ENCODE measurements at places on chromosomes 7 and 10. TPM values are rescaled to one million over a fixed set of nuclear protein-coding genes. Genes with fewer than 3 reads are reported as not detected.
A peak's percentile ranks its signal among the peaks of the same experiment; 100 is the strongest.

DNA sequence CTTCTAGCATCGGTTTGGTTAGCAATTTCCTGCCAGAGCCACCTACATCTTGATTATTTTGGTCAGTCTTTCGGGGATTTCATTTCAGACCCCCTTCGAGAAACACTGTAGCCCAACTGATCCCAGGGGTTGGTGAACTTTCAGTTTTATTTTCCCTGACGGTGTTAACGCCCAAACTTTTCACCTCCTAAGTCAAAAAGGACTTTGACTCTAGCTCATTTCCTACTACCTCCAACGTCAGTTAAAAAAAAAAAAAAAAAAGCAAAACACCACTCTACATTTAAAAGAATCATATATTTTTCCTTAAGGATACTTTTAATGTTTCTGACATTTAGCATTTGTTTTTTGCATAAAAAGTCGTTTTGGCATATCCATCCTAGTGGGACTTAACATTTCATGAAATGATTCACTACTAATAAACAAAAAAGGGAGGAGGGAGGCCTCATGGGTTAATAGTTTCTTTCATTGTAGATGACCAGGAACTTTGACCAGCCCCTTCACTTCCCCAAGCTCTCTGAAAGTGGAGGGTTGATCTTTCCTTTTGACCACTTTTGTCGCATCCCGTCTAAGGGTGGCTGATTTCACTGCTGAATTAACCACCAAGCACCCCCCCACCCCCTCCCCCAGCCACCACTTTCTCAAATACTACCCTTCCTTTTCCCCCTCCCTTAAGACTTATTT is 764 bp upstream of the TCF7L2 start:
- H3K27me3 ChIP-seq, result no peaks in the 10 kb centered on the region
- H3K36me3 ChIP-seq, result no peaks in the 10 kb centered on the region
- peak overlapping the region; percentile 30 for H3K4me3 ChIP-seq
- H3K4me1 ChIP-seq, result peaks cover 50% of the 10 kb centered on the region
- DNase-seq, result no peak

GRCh38 chr10:121683816-121684215 is 85.6 kb upstream of the FGFR2 start:
- DNase-seq, result no peak
- H3K4me1 ChIP-seq, result no peaks in the 10 kb centered on the region
- no peaks in the 10 kb centered on the region for H3K27me3 ChIP-seq
- no peak overlapping the region for H3K27ac ChIP-seq
- H3K4me3 ChIP-seq, result no peak overlapping the region

GRCh38 chr10:7480742-7481367 is 70.0 kb upstream of the SFMBT2 start:
- no peak overlapping the region for H3K4me3 ChIP-seq
- no peak overlapping the region for H3K27ac ChIP-seq
- H3K27me3 ChIP-seq, result no peaks in the 10 kb centered on the region
- H3K36me3 ChIP-seq, result no peaks in the 10 kb centered on the region
- H3K4me1 ChIP-seq, result peaks cover 9% of the 10 kb centered on the region

The SVIL gene
- total RNA-seq, result 7.8 TPM

DNA sequence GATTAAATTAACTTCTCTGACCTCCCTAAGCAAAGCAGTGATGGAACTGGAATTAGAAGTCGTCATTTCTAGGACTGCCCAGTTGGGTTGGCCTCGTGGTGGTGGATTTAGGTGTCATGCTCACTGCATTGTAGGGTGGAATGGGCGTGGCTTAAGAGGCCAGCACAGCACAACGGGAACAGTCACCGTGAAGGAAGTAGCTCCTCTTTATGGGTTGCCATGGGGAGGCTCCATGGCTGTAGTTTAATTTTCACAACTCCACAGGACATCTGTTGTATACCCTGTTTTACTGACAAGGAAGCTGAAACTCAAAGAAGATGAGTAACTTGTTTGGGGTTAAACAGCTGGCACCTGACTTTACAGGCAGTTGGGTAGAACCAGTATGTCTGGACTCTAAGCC is 208.3 kb downstream of the CELF2 start:
- no peaks in the 10 kb centered on the region for H3K27me3 ChIP-seq
- no peak overlapping the region for H3K27ac ChIP-seq
- no peak for DNase-seq
- peaks cover 12% of the 10 kb centered on the region for H3K4me1 ChIP-seq
- H3K4me3 ChIP-seq, result no peak overlapping the region

DNA sequence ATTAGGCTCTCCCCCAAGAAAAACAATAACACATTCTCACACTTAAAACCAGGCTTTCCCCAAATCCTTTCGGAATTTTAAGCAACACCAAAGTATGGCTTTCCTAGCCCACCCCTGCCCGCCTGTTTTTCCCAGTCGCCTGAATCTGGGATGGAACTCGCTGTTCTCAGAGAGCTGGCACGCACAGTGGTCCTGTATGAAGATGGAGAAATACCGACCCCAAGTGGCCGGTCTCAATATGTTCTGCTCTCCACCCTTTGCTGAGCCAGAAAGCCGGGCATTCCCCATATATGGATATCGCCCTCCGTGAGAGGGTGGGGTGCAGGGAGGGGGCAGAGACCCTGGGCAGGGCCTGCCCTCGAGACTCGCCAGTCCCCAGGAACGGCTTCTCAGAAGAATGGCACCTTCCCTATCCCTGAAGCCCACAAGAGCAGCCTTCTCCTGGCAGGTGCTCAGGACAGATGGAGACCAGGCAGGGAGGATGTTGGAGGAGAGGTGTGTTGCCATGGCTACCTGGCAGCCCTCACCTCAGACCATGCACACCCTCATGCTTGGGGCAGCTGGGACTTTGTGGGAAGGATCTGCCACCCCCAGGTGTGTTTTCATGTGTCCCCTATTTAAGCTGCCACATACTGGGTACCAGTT is 3.4 kb downstream of the TACR2 start:
- H3K36me3 ChIP-seq, result no peaks in the 10 kb centered on the region
- H3K4me3 ChIP-seq, result peak overlapping the region; percentile 34
- H3K4me1 ChIP-seq, result 0 out of 2 replicates have a peak, but pooled peaks cover under 1% of the 10 kb centered on the region

GRCh38 chr7:55569797-55570196 is 2.5 kb downstream of the VOPP1 start:
- peaks cover 21% of the 10 kb centered on the region for H3K27me3 ChIP-seq
- no peak overlapping the region for H3K27ac ChIP-seq
- no peaks in the 10 kb centered on the region for H3K36me3 ChIP-seq
- peak overlapping the region; percentile 76 for H3K4me3 ChIP-seq

DNA sequence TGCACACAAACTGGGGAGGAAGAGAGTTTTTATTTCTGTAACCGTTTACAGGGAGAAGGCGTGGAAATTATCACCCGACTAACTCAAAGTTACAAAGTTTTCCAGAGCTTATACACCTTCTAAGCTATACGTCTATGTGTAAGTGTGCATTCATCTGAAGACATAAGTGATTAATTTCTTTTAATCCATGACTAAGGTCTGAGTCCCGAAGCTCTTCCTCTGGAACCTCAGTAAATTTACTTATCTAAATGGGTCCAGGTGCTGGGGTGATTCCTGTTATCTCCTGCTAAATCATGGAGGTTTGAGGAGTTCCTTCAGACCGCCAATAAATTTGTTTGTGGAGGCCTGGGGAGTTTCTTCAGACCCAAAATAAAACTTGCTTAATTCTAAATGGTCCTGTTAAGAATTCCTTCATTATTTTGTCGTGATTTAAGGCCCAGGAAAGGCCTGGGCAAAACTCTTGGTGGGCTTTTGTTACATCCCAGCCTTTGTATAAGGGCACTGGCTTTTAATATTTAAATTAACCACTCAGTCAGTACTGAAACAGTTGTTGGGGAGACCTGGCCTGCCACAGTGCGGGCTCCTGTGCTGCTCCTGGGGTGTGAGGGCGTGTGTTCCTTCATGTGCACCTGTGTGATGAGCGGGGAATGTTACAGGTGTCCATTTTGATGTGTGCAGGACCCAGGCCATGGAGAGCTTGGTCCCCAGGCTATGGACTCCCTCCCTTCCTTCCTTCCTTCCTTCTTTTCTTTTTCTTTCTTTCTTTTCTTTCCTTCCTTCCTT is 5.8 kb upstream of the METTL27 start:
- H3K27me3 ChIP-seq, result no peaks in the 10 kb centered on the region
- no peaks in the 10 kb centered on the region for H3K36me3 ChIP-seq
- DNase-seq, result peak; percentile 17

GRCh38 chr7:145169908-145170307 is 334.1 kb upstream of the TPK1 start:
- no peaks in the 10 kb centered on the region for H3K36me3 ChIP-seq
- DNase-seq, result peak; percentile 36
- no peak overlapping the region for H3K27ac ChIP-seq
- H3K27me3 ChIP-seq, result no peaks in the 10 kb centered on the region
- no peak overlapping the region for H3K4me3 ChIP-seq

DNA sequence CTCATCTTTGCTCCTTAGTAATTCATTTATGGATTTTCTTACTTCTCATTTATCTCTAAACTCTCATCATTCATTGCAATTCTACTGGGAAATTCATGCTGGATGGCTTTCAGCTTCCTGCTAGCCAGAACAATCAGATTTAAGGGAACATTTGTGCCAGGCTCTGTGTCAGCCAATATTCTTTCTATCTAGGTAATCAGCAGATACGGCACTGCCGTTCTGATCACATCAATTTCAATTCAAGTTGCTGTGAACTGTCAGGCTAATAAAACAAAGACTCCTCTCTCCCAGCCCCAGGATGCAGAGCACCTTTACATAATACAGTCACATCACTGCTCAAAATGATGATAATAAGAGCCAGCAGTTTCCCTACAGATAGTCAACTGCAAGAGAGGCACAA is 468.3 kb downstream of the SORCS1 start:
- H3K4me1 ChIP-seq, result no peaks in the 10 kb centered on the region
- no peak overlapping the region for H3K27ac ChIP-seq
- H3K36me3 ChIP-seq, result no peaks in the 10 kb centered on the region
- no peak for DNase-seq
- no peak overlapping the region for H3K4me3 ChIP-seq

The FXYD4 gene
- total RNA-seq, result not detected

The MYPN gene
- not detected for total RNA-seq

The GHRHR gene
- total RNA-seq, result not detected

DNA sequence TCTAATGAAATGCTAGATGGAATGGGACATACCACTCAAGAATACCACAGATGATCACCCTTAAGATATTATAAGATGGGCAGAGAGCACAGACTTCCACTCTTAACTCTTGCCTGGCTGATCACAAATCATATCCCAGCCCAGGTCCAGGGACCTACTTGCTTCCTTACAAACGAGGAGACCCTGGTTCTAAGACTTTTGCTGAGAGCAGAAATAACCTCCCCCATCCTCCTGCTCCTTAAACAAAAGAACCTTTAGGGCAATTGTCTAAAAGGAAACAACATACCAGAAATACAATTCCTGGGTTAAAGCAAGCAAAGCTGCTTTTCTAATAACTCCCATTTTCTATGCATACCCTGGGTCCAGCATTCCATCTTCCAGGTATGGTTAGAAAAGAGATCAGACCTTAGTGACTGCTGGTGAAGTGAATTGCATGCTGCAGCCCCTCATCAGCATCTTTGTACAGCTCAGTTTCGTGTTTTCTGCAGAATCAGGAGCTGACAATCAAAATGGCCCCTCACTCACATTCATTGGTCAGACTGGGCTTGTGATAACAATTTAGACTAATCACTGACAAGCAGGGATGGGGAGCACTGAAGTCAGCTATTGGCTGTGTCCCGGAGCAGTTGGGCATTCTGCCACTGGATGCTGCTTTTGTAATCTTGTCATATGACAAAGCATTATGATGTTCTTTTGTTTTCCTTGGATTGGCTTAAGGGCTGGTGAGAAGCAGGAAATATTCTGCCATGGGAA is 14.6 kb downstream of the IFIT3 start:
- no peaks in the 10 kb centered on the region for H3K36me3 ChIP-seq
- no peaks in the 10 kb centered on the region for H3K27me3 ChIP-seq
- no peak overlapping the region for H3K4me3 ChIP-seq
- peaks cover 20% of the 10 kb centered on the region for H3K4me1 ChIP-seq
- H3K27ac ChIP-seq, result no peak overlapping the region

The UCN3 gene
- total RNA-seq, result not detected

GRCh38 chr7:117135553-117135891 is 182.2 kb downstream of the ST7 start:
- H3K27ac ChIP-seq, result no peak overlapping the region
- H3K4me3 ChIP-seq, result no peak overlapping the region
- H3K4me1 ChIP-seq, result peaks cover 36% of the 10 kb centered on the region
- no peaks in the 10 kb centered on the region for H3K36me3 ChIP-seq
- no peaks in the 10 kb centered on the region for H3K27me3 ChIP-seq

DNA sequence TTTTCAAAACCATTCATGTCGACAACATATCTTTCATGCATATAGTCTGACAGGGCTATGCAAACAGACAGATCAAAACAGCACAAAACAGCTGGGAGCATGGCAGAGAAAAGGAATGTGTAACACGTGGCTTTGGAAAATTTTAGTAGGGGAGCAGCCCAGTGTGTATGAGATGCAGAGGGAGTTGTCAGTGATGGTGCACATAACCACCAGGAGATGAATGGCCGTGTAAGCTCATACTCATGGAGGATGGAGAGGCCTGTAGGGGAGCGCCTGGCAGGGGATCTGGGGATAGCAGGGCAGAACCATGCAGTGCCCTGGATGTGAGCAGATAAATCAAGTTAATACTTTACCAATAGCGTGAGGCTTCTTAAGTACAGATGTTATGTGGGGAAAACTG is 45.7 kb downstream of the RHOBTB1 start:
- H3K4me1 ChIP-seq, result no peaks in the 10 kb centered on the region
- no peak overlapping the region for H3K27ac ChIP-seq
- no peaks in the 10 kb centered on the region for H3K36me3 ChIP-seq
- H3K27me3 ChIP-seq, result no peaks in the 10 kb centered on the region

DNA sequence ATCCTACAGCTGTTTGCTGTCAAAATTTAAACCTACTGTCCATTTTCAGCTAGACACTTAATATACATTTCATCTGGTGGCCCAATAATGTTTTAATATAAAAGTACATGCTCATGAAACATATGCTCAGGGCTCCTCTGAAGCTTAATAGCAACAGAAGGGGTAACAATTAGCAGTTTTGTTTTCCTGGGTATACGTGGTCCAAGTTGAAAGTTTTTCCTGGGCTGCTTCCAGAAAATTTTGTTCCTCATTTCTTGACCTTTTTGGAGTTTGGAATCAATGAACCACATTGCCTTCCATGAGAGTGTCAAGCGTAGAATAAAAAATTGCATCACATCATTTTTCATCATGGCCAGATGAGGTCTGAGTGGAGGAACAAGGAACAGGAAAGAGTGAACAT is 537.3 kb upstream of the MGMT start:
- no peaks in the 10 kb centered on the region for H3K4me1 ChIP-seq
- H3K36me3 ChIP-seq, result no peaks in the 10 kb centered on the region
- no peak overlapping the region for H3K4me3 ChIP-seq
- H3K27me3 ChIP-seq, result no peaks in the 10 kb centered on the region
- H3K27ac ChIP-seq, result no peak overlapping the region

- H3K4me1 ChIP-seq, result no peaks in the 10 kb centered on the region
- peaks cover 3% of the 10 kb centered on the region for H3K27me3 ChIP-seq
- H3K36me3 ChIP-seq, result peaks cover 3% of the 10 kb centered on the region
- H3K27ac ChIP-seq, result no peak overlapping the region
- DNase-seq, result no peak
Measured at GRCh38 chr10:133315847-133316246, 7.1 kb downstream of the ZNF511 start.

Measured in GM23338 (cell line).